Activated effector memory CD4-positive, alpha-beta T cell treated with Interleukin-2 at 50 U/mL for 16 hours (primary cell): ENCODE measurements at places on chromosomes 11 and 22.

DNA sequence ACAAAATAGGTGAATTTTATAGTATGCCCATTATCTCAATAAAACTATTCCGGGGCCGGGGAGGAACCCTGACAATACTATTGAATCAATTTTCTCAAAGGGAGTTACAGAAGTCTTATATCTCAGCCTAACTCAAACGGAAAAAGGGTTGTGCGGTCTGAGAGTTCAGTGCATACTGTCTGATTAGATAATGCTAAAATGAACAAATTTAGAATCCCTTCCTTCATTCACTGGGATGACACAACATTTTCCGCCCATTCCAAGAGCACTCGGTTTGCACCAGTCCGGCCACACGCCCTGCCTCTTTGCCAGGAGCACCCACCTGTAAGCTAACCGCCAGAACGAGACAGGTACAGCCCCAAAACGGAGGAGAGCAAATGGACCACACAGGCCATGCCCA lies 50.0 kb upstream of the NFRKB start:
- no peak for DNase-seq

GRCh38 chr11:88435415-88435814 lies 97.9 kb upstream of the CTSC start:
- DNase-seq: no peak

DNA sequence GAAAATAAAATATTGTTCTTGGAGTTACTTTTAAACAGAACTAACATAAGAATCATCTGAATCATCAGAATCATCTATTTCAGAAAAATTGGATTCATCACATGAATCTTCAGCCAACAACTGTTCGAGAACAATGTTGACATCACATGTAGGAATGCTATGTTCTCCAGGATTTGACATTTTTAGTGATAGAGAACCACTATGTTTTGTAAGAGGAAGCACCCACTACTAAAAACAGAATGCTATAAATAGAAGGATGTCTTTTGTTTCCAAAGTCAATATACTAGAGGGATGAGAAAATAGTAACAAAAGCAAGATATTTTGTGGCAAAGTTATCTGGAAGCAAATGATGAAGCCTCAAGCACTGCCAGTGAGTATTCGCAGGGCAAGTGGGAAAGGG lies 263.4 kb upstream of the DDI1 start:
- no peak for DNase-seq

- DNase-seq: no peak
Observed at GRCh38 chr22:46292732-46293131, 3.9 kb upstream of the GTSE1 start.

GRCh38 chr22:22796724-22797123 lies 90.9 kb upstream of the IGLL5 start:
- DNase-seq: no peak

DNA sequence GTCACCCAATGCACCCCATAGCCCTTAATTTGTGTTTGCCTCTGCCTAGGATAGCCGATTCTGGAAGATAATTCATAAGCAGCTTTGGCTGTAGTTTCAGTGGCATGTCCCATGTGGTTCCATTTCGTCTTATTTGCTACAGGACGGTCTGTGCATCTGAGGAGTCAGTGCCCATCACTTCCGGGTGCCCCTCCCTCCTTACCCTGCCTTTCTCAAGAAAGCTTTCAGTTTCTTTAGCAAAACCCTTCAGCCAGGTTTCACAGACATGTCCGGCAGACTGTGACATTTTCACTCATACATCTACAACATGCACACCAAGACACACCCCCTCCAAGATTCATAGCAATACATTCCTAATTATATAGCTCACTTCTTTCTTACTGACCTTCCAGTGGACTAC lies 14.3 kb downstream of the TP53AIP1 start:
- no peak for DNase-seq

DNA sequence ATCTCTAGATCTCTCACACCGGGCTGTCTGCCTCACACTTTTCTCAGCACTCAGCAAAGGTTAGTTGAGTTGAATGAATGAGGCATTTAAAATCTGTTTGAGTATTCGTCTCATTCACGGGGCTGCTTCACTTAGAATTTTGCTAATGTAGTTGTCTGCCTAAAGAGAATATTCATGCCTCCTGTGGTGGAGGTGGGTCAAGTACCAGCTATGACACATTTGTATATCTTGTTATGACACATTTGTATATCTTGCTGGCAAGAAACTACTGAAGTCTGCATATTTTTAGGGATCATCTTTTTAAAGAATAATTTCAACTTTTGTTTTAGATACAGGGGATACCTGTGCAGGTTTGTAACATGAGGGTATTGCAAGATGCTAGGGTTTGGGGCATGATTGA lies 43.1 kb downstream of the LDLRAD3 start:
- no peak for DNase-seq

- DNase-seq: no peak
Observed at GRCh38 chr22:45529105-45529504, 26.4 kb downstream of the FBLN1 start.
